ENCODE measurements at places on chromosomes 16 and 17.

GRCh38 chr16:26708428-26708827, 358.3 kb upstream of the C16orf82 start:
- no peak for DNase-seq

GRCh38 chr16:84332975-84333684, 35.2 kb upstream of the ATP2C2 start:
- DNase-seq = no peak

DNA sequence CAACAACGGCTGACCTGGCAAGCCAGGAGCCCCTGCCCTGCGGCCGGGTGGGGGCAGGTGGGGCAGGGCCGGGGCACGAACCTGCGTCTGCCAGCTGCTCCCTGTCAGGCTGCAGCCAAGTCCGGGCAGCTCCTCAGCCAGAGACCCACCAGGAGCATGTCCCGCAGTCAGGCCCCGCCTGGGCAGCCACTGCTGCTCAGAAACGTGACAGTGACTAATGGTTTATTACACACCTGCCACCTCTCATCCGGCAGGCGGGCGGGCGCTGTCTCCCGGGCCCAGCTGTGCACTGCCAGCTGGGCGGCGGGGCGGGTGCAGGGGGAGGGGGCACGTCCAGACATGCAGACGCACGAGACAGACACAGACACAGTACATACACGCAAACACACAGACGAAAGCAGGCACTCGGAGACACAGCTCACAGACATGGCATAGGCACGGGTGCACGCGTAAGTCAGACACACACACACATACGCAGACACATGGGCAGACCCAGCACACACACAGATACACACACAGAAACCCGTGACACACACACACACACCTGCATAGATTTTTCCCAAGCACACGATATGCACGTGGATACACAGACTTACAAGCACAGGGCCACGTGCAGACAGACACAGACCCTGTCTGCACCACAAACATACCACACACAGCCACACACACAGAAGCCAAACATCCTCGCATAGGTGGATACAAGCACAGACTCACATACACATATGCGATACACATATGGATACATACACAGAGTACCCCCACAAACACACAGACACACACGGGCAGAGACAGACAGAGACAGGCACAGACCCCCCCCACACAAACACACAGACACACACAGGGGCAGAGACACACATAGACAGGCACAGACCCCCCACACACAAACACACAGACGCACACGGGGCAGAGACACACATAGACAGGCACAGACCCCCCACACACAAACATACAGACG, 248.3 kb upstream of the CIBAR2 start:
- peak; percentile 87 for DNase-seq

GRCh38 chr17:13550291-13550690, 51.4 kb downstream of the HS3ST3A1 start:
- DNase-seq = no peak

DNA sequence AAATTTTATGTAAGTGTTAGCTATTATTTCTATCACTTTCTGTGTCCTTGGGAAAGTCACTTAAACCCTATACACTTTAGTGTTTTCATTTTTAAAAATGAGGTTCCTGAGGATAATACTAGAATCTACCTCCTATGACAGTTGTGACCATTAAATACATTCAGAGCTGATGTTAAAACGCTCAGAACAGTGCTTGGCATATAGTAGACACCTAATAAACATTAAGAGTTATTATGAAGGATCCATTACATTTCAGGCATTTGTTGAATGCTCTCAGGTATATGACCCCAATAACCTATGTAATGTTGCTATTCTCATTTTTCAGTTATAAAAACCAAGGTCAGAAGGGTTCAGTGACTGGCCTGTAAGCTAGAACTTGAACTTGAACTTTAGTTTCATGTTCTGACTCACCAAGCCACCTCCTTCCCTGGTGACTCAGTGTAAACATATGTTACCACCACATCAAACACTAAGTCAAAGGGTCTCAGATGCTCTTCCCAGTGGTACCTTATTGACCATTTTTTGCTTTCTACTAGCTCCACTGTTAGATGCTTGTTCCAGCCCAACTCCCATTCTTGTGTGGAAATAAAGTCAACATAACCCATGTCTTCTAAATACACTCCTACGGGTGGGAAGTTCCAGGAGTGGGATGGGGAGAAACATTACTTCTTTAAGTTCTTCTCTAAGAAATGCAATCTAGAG, 47.6 kb downstream of the HSD17B2 start:
- DNase-seq = no peak

DNA sequence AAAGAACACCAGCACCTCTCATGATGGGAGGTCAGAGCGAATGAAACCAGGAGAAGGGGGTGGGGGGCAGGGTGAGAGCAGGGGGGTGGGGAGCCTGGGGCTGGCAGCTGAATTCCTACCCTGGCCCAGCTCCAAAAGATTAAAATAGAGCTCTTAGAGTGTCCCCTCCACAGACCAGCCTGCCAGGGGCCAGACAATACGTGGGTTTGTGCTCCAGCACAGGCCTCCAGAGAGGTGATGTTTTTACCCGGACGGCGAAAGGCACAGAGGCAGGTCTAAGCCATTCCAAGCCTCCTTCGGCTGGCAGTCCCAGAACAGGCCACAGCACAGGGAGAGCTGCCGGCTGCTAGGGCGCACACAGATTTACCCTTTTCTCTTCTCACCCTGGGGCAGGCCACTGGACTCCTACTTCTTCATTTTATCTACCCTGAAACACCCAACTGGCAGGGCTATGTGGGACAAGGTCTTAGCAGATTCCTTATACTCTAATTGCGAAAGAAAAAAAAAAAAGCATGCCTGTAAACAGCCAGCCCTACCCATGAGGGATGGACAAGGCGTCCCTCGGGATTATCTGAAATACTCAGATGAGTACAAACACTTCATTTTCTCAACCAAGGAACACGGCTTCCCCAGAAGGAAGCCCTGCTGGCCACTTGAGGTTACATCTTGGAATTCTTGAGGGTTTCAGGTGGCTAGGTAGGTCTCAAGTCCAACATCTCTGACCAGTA, 71.9 kb upstream of the NOG start:
- DNase-seq = no peak

DNA sequence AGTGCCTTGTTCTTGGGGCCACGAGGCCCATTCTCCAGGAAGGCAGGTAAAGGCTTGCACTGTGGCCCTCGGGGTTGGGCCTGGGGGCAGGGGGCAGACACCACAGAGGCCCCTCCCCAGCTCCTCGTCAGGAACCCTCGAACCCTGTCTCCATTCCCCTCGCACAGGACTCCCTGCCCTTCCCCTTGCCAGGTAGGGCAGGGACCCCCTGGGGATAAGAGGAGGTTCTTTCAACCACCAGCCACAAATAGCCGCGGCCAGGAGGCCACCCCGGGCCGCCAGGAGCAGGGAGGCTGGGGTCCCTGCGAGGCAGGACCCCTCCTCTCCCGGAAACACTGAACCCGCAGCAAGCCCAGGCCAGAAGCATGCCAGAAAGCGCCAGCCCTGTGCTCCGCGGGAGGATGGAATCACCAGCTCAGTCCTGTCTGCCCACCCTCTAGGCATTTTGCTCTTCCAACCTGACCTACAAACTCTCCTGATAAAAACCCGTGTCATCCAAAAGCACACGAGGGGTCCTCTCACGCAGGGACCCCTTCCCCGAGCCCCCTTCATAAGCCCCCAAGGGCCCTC, 45.6 kb downstream of the SLC47A1 start:
- DNase-seq = no peak

DNA sequence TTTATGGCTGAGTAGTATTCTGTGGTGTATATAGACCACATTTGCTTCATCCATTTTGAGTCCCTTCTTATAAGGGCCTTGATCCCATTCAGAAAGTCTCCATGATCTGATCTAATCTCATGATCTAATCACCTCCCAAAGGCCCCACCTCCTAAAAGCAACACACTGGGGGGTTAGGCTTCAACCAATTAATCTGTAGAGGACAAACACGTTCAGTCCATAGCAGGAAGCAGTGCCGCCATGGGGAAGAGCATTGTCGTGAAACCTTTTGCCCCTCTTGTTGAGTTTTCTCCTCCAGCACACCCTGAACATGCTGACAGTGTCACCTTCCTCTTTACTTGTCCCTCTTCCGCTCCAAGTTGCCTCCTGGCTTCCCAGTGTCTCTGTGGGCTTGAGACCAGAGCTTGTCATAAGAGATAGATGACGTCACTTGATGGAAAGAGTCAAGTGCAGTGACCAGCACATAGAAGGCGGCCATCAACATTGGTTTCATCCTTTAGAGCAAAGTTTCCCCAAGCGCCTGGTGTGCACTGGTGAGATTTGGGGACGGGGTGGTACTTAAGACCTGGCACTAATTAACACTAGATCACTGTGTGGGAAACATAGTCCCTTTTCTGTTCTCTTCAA, 74.1 kb downstream of the PRKCB start:
- DNase-seq = no peak

DNA sequence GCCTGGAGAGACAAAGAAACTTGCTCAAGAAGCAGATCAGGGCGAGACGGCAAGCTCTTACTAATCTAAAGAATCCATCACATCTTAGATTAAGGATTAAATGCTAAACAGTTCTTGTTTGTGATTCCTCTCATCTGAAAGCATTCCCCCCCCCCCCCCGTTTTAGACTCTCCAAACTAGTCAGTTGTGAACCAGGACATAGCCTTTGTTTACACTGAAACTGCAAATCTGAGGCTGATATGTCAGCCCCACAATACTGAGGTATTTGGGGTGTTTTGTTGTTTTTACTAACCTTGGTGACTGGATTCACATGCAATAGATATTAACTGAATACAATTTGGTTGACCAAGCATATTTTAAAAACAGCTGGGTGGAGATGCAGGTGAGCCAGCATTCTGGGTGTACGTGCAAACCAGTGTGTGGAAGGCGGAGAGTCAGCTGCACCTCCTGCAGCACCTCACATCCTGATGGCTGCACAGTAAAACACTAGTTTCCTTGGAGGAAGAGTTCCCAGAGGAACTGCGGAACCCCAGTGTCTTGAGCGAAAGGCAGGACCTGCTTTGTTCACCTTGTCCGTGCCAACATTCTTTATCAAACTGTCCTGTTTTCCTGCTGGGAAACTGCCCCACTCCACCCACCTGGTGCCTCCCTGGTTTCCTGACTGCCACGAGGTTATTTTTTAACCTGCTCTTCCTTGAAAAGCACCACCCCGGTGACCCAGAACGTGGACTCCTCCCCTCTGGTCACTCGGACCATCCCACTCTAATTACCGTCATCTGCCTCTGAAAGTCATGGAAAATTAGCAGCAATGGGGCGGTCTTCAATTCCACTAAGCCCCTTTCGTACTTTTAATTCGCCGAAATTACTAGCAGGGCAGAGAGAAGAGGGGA, 1.2 kb upstream of the YPEL2 start:
- no peak for DNase-seq

GRCh38 chr17:59760160-59760559, 52.7 kb downstream of the VMP1 start:
- DNase-seq = no peak

DNA sequence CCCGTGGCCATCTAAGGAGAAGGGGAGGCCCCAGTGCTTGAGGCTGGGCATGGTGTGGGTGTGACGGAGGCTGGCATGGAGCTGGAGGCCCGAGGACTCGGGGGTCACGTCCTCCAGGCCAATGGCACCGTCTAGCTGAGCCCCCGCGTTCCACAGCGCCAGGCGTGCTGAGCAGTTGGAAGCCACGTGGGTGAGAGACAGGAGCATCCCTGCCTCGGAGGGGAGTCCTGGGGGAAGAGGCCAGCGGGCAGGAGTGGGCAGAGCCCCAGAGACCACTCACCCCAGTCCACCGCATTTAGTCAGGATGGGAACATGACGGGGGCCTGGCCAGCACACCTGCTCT, 78.8 kb downstream of the RMI2 start:
- no peak for DNase-seq

- DNase-seq = no peak
Measured at GRCh38 chr16:7408700-7409365, 76.2 kb downstream of the RBFOX1 start.

DNA sequence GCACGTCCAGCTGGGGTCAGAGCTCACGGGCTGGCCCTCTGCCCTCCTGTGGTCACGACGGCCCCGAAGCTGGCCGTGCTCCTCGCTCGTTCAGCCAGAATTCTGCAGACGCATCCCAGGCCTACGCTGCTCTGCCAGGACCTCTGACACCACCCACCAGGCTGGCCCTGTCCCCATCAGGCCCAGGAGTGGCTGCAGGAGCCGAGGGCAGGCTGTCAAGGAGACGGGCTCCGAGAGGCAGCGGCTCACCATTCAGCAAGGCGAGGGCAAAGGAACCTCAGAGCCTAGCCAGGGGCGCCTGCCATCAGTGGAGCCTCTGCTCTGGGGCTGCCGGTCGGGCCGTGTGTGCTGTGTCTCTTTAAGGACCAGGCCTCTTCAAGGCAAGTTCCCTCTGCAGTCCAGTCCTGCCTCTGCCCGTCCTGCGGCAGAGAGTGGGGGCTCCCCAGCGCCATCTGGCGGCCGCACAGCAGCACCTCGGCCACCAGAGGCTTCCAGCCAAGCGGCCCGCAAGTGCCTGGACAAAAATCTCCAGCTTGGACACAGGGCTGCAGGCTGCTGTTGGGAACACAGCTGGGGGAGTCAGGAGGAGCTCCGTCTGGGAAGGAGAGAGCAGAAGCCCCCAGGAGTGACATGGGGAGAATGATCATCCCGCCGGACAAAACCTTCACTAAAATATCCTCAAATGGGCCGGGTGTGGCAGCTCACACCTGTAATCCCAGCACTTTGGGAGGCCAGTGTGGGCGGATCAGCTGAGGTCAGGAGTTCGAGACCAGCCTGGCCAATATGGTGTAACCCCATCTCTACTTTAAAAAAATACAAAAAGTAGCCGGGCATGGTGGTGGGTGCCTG, 7.4 kb upstream of the ABR start:
- no peak for DNase-seq

DNA sequence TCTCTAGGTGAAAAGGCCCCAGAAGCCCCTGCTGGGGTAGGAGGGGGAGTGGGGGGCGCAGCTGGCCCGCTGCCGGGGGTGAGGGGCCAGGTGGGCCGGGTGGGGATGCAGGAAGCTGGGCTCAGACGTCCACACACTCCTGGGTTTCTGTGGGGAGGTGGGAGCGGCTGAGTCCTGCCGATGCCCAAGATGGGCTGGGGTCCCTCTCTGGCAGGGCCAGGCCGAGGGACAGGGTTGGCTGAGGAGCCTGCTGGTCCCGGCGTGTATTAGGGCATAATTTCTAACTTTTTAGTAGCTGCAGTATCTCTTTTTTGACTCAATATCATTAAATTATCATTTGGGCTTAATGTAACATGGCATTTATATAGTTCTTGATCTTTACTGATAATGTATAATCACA, 121.4 kb upstream of the CORO6 start:
- no peak for DNase-seq

- DNase-seq = no peak
Measured at GRCh38 chr16:65781855-65782254, 584.6 kb upstream of the CDH5 start.

DNA sequence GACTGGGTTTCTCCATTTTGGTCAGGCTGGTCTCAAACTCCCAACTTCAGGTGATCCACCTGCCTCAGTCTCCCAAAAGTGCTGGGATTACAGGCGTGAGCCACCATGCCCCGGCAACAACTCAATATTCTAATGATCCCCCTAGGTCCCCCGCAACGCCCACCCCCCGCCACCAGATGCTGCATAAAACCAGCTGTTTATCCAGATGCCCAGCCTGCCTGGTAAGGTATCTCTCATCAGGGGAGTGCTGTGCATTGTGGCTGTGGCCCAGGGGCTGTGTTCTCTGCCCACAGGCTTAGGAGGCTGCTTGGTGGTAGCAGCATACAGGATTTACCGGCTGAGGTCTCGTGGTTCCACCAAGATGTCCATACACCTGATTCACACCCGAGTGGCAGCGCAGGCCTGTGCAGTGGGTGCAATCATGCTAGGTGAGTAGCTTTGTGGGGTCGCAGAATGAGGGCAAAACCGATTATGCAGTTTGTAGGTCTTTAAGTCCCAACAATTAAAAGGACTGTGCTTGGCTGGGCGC, 1.3 kb downstream of the HIGD1B start:
- DNase-seq = no peak

Measured in NCI-H1092 (cell line).